Head of caudate nucleus (tissue), 42 donors: ENCODE measurements at places on chromosomes 5 and 9.

DNA sequence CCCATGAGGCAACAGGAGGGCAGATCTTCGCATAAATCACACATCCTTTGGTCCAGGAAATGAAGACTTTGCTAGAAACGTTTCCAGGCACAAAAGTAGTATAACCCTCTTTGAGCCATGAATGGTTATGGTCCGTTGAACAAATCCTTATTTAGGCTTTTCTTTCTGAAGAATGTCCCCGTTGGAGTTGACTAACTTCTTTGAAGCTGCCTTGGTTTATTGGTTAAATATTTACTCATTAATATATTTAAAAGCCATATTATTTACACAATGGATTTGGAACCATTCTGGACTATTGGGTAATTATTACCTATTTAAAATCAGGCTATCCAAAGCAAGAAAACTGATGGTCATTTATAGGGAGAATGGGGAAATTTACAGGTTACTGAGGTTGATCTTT, 347.6 kb upstream of the SLC30A5 start:
- DNase-seq, result no peak

DNA sequence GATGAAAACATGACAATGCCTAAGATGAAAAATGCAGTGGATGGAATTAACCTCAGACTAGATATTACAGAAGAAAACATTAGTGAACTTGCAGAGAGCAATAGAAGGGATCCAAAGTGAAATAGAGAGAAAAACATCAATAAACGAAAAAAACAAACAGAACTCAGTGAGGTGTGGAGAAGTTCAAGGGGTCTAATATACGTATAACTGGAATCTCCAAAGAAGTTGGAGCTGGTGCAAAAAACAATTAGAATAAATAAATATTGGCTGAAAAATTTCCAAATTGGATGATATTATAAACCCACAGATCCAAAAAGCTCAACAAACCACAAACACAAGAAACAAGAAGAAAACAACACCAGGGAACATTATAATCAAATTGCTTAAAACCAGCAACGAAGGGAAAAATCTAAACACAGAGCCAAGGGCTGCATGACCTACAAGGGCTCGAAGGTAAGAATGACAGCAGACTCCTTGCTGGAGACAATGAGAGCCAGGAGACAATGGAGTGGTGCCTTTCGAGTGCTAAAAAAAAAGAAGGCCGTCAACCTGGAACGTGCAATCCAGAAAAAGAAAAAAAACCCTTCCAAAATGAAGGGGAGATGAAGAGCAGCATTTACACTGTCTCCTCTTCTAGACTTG, 11.8 kb downstream of the FAM163B start:
- no peak for DNase-seq

DNA sequence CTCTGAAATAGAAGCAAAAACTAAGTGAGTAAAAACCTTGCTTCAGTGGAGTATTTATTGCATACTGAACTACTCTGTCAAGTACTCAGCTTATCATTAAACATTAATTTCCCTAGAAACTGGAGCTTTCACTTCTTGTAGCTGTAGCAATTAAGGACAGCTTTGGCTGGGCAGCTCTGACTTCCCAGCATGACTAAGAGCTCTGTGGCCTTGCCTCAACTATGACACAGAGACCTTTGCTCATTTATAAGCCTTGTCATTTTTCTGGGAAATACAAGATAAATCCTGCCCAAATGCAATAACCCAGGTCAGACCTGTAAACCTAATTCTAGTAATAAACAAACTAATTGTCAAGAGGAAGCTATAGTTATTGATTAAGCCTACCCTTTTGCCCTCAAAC, 65.4 kb upstream of the STK32A start:
- no peak for DNase-seq

- DNase-seq, result peak; percentile 58
Observed at GRCh38 chr5:143142596-143143435, 260.7 kb downstream of the NR3C1 start.

DNA sequence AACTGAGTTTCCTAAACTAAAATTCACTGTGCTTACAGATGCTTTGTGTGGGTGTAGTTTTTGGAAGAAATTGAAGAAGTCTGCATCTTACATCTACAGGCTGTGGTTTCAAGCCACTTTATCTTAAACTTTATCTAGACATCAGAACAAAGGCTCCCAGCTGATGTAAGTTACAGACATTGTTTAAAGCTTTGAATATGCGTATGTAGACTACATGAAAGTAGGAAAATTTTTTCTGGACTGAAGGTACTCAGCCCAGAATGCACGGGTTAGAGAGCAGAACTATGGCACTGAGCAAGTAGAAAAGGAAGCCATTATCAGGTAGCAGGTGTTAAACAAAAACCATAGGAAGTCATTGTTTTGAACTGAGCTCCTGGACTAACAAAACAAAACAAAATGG, 185.4 kb downstream of the TTC39B start:
- no peak for DNase-seq

DNA sequence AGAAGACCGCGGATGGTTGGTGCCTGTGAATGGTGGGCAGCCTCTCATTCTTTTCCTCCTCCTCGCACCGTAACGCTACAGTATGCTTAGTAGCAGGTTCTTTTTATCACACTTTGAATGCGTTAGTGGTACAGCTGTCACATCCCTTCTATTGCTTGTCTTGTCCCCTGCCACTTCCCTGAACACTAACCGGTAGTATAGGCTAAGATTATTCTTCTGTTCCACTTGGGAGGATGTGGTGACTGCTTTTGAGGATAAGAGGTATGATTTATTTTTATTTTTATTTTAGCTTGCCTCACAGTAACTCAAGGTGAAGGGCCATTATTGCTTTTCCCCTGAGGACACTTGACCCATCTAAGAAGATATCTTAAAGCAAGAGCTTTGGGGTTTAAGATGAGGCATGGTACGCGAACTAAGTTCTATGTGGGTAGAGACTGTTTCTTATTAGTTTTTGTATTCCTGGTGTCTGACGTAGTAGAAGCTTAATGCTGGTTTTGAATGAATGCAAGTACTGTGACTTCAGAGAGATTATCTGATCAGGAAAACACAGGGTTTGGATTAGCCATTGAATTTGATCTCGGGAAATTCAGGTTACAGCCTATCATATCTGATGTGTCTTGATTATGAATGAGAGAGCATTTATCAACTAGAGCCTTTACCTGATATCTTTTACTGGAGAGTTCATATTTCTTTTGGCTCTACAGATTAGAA, 951 bp downstream of the UNC13B start:
- DNase-seq, result no peak

GRCh38 chr5:170426149-170426767, 37.1 kb upstream of the KCNMB1 start:
- no peak for DNase-seq

- no peak for DNase-seq
Observed at GRCh38 chr5:164012371-164012770, 507.0 kb downstream of the MAT2B start.

GRCh38 chr5:115306011-115306536, 9.6 kb upstream of the CCDC112 start:
- no peak for DNase-seq

DNA sequence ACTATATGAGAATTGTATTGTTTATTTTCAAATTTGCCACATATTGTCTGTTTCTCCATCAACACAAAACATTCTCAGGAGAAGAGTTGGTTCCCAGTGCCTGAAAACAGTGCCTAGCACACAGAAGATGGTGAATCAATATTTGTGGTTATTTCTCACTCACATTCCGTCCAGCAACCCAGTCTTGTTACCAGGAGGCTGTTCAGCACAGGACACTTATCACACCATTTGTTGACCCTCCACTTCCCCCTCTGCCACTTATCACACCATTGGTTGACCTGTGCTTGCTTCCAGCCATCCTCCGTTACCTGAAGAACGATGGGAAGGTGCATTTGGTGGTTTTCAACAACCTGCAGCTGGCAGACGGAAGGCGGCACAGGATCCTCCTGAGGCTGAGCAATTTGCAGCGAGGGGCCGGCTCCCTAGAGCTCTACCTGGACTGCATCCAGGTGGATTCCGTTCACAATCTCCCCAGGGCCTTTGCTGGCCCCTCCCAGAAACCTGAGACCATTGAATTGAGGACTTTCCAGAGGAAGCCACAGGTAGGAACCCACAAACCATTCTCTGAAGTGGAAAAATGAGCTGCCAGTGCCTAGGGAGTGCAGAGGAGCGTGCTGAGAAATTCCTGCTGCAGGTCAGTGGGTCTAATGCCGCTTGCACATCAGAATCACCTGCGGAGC, 20.5 kb downstream of the THBS4 start:
- DNase-seq, result no peak

- DNase-seq, result peak; percentile 58
Observed at GRCh38 chr9:2157277-2158110, 142.3 kb downstream of the SMARCA2 start.

GRCh38 chr5:43110606-43111170, 10.0 kb upstream of the ZNF131 start:
- DNase-seq, result no peak

- DNase-seq, result no peak
Observed at GRCh38 chr5:149188383-149188782, 47.1 kb downstream of the ABLIM3 start.

DNA sequence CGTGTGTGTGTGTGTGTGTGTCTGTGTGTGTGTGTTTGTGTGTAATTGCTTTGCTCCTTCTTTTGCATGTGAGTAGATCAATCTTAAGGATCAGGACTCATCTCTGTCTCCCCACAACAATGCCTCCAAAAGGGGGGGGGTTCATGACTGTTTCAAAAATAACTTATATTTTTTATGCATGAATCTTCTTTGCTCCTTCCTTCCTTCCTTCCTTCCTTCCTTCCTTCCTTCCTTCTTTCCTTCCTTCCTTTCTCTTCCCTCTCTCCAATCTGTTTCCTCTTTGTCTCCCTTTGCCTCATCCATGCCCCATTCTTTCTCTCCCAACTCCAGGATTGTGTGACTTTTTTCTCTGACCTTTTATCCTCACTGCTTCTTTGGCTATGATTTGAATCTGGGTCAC, 126.4 kb upstream of the OSMR start:
- DNase-seq, result no peak

GRCh38 chr5:1876660-1877064, 6.1 kb downstream of the IRX4 start:
- no peak for DNase-seq

GRCh38 chr9:81321551-81321950, 367.8 kb downstream of the TLE1 start:
- DNase-seq, result no peak

DNA sequence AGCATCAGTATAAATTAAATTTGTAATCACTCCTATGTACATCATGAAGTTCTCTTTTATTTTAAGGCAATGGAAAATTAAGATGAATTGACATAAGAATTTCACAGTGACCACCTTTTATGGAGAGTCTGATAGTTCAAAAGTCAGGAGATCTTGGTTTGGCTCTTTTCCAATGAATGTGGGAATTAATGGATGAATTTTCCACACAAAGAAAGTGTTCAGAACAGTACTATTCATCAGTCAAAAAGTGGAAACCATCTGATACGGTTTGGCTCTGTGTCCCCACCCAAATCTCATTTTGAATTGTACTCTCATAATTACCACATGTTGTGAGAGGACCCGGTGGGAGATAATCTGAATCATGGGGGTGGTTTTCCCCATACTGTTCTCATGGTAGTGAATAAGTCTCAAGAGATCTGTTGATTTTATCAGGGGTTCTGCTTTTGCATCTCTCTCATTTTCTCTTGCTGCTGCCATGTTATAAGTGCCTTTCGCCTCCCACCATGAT, 24.5 kb downstream of the CCDC125 start:
- DNase-seq, result no peak

DNA sequence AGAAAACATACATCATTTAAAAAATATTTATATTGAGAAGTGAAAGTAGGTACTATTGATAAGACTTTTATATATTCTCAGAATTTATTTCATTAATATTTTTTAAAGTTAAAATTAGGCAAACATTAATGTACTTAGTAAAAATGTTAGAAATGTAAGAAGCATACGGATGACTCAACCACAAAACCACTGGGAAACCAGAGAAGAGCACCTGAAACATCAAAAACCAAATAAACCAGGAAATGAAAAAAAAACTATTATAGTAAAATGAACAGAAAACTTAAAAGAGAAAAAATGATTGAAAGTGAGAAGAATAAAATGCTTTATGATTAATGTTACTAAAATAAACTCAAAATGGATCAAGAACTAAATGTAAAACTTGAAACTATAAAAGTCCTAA, 233.2 kb upstream of the DAB2 start:
- no peak for DNase-seq

GRCh38 chr9:5389109-5389732, 48.5 kb downstream of the PLGRKT start:
- DNase-seq, result no peak

DNA sequence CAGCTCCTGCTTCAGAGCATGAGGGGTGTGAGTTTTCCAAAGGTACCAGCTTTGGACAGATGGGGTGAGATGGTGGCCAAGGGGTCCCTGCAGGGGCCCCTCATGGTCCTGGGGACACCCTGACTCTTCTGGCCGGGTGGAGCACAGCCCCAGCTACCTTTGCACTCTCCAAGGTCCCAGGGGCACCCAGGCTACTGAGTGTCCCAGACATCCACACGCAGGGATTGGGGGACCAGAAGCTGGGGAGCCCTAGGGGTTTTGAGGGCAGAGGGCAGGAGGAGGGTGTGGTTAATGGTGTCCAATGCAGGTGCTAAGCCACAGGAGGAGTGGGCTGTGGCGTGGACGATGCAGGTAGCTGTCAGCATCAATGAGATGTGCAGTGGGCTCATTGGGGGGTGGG, 16.0 kb upstream of the CLPTM1L start:
- DNase-seq, result no peak

DNA sequence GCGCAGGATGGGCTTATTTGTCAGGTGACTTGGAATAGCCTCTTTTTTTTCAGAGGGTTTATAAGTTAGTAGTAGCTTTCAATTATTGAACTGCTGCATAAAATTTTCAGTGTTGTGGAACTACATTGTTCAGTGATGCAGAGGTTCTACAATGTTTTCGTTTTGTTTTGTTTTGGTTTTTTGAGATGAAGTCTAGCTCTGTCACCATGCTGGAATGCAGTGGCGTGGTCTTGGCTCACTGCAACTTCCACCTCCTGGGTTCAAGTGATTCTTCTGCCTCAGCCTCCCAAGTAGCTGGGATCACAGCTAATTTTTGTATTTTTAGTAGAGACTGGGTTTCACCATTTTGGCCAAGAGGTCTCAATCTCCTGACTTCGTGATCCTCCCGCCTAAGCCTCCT, 22.0 kb downstream of the NUP188 start:
- DNase-seq, result no peak
